ENCODE measurements at places on chromosomes 3 and 15.

- no peak for DNase-seq
Measured at GRCh38 chr3:151421938-151422337, 37.4 kb upstream of the P2RY12 start.

GRCh38 chr3:10554746-10555145, 49.4 kb upstream of the ATP2B2 start:
- DNase-seq, result no peak

DNA sequence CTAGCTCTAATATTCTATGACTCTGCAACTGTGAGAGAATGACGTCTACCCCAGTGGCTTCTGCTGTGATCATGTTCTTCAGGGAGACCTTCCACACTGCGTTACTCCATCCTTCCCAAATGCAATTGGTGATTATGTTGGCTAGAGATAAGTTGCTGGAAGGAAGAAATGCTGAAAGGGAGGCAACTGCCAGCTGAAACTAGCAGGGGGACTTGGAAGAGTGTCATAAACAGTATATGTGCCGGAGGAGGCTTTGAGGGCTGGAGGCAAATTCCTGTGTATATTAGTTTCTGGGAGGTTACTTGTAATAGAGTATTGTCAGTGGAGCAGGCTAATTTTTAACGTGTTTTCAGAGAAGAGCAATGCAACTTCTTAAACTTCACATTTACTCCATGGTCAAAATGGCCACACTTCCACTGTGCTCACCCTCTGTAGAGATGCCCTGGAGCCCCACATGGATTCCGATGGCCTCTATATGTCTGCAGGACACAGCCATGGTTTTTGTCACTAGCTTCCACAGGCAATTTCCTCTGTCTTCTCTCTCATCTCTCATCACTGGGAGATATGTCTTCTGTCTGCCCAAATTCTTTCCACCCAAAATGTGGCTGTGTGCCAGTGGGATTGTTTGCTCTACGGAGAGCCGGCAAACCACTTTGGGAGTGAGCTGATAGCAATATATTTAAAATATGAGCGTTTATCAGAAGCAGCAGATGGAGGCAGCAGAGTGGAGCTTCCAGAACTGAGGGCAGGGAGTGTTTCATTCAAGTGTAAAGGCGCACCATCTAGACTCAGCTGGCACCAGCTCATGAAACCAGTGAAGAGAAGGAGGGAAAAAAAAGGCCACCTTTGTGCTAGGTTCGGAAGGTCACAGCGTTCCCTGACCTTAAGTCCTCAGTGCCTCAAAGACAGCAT, 13.3 kb upstream of the CD47 start:
- no peak for DNase-seq

DNA sequence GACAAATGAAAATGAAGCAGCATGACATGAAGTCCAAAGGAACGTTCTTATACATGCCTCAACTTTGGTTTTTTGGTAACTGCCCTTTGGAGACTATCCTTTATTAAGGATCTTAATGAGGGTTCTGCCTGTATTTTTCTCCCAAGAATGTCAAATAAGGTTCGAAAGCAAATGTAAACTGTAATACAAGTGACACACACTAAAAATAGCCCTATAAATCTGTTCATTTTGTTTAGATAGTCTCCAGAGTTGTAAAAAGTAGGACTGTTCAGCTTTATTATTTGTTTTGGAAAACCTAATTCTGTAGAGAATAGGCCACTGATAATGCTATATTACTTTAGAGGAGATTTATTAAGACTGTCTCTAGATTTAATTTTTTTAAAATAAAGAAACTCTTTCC, 80.5 kb upstream of the CDIN1 start:
- DNase-seq, result no peak

DNA sequence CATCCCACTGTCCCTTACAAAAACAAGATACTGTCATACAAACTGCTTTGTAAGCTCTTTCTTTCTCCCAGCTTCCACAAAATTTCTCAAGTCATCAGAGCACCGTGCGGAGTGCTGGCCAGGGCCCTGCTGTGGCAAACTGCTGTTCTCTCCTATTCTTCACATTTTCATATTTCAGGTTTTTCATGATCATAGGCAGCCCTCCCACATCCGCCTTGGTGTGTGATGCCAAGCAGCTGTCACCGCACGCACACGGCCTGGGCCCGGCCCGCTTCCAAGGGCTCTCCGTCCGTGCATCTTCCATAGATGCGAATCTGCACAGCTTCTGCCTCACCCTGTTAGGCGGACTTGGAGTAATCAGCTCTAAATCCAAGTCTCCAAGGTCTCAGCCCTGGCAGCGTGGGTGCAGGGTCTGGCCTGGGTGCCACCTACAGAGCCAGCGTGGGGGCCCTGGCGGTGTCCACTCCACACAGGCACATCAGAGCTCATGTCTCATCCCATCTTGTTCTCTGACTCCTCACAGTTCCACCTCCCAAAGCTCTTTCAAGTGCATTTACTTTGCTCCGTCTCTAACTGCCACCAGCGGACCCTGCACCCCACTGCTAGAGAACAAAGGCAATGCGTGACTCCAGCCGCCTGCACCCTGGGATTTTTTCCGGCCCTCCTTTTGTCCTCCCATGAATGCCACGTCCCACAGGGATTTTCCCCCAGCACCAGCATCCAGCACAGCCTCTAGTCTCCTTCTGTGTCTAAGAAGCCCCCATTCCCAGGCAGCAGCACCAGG, 27.2 kb downstream of the CYFIP1 start:
- DNase-seq, result no peak

GRCh38 chr3:138594150-138594934, at the start of gene CEP70:
Gene CEP70 (minus strand): TSS chr3:138594260. CDS start chr3:138572927, 21,333 bp downstream.
- DNase-seq, result peak; percentile 79

DNA sequence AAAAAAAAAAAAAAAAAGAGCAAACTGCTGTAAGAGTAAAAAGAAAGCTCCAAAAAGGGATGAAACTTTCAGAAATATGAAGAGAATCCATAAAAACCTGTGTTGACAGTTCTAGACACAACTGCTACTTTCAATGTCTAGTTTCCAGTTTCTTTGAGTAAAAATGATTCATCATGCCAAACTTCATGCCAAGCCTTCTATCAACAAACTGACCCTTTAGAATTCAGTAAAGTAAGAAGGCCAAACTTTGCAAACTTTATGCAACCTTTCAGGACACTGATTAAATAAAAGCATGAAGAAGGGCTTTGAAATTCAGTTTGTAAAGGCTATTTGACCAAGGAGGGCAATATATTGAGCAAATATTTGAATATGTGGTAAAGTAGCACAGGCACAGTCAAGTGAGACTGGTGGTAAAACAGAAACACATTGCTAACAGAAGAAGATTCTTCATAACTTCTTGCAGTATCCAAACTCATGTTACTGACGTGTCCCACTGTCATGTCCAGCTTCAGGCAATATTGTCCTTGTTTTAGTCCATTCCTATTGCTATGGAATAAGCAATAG, 56.3 kb upstream of the CFAP20DC start:
- DNase-seq, result no peak

GRCh38 chr3:111968319-111969054, 10.3 kb upstream of the ABHD10 start:
- DNase-seq, result no peak

GRCh38 chr15:38994310-38994709, 429.7 kb upstream of the RASGRP1 start:
- no peak for DNase-seq
